Hepatocyte (in vitro differentiated cells): ENCODE measurements at places on chromosomes 1 and 21. TPM values are rescaled to one million over a fixed set of nuclear protein-coding genes. Genes with fewer than 3 reads are reported as not detected.

GRCh38 chr1:155892796-155893195, 18.4 kb downstream of the RIT1 start:
- H3K27me3 ChIP-seq: no peaks in the 10 kb centered on the region
- peak overlapping the region; percentile 87 for H3K27ac ChIP-seq
- H3K4me3 ChIP-seq: no peak overlapping the region
- H3K36me3 ChIP-seq: no peaks in the 10 kb centered on the region
- peak; percentile 23 for DNase-seq
- peaks cover 11% of the 10 kb centered on the region for H3K4me1 ChIP-seq

GRCh38 chr21:34845521-34846451, 177.0 kb downstream of the CLIC6 start:
- no peaks in the 10 kb centered on the region for H3K36me3 ChIP-seq
- H3K4me1 ChIP-seq: peaks cover 29% of the 10 kb centered on the region
- peak overlapping the region; percentile 94 for H3K27ac ChIP-seq
- H3K27me3 ChIP-seq: no peaks in the 10 kb centered on the region
- peak; percentile 61 for DNase-seq

DNA sequence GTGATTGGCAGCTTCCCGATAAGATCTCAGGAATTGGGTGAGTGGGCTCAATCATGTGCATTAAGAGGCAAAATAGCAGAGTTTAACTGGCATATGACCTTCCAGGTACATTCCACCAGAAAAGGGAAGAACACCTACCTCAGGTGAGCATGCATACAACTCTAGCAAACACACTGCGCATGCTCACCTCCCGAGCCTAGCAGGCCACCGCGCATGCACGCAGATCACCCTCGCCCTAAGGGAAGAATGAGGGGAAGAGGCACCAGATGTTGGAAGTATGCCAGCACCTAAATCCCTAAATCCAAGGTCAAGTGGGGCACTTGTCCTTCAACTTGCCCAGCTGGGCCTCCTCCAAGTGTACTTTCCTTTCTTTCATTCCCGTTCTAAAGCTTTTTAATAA, 23.6 kb upstream of the CBR3 start:
- no peak overlapping the region for H3K27ac ChIP-seq
- no peaks in the 10 kb centered on the region for H3K36me3 ChIP-seq

GRCh38 chr21:41102281-41102680, 65.7 kb upstream of the BACE2 start:
- no peak overlapping the region for H3K27ac ChIP-seq
- H3K36me3 ChIP-seq: no peaks in the 10 kb centered on the region
- no peak overlapping the region for H3K4me3 ChIP-seq
- no peak for DNase-seq
- no peaks in the 10 kb centered on the region for H3K4me1 ChIP-seq

DNA sequence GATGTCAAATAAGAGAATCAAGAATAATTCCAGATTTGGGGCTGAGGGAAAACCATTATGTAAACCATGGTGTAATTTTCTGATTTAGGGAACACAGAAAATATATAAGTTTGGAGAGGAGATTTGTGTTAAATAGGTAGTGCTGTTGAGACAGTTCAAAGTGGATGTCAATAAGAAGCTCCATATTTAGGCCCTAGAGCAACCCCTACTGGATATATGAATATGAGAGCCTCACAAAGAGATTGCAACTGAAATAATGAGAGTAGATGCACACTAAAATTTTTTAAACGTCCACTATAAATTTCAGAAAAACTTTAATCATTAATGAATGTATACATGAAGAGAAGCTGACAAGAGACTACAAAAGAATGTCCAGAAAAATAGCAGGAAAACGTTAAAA, 1447.8 kb upstream of the PRMT6 start:
- DNase-seq: peak; percentile 13
- H3K27me3 ChIP-seq: no peaks in the 10 kb centered on the region
- H3K27ac ChIP-seq: no peak overlapping the region
- H3K36me3 ChIP-seq: no peaks in the 10 kb centered on the region
- no peaks in the 10 kb centered on the region for H3K4me1 ChIP-seq
- H3K4me3 ChIP-seq: no peak overlapping the region

DNA sequence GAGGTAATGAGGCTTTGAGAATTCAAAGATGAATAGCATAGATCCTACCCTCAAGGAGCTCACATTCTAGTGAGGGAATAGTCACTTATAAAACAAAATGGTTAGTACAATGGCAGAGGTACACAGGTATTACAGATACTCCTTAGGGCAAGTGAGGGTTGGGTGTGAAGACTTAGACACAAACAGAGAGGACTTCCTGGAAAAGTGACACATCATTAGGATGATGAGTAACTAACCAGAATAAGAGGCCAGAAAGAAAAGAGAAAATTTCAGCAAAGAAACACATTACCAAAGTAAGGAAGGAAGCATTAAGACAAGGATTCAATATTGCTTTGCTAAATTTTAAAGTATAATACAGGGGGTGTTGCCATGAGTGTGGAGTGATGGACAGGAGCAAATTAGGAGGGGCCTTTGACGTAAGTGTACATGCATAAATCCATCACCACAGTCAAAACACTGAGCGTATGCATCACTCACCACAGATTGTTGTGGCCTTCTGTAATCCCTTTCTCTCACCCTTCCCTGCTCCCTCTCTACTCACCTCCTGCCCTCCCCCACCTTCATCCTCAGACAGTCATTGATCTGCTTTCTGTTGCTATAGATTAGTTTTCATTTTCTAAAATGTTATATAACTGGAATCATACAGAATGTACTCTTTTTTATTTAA, 7.9 kb downstream of the CD53 start:
- no peaks in the 10 kb centered on the region for H3K27me3 ChIP-seq
- no peaks in the 10 kb centered on the region for H3K36me3 ChIP-seq
- H3K4me1 ChIP-seq: no peaks in the 10 kb centered on the region

GRCh38 chr21:18349468-18349867, 54.1 kb downstream of the TMPRSS15 start:
- no peak overlapping the region for H3K27ac ChIP-seq
- H3K4me1 ChIP-seq: no peaks in the 10 kb centered on the region
- no peaks in the 10 kb centered on the region for H3K36me3 ChIP-seq
- DNase-seq: no peak

GRCh38 chr1:80171631-80172030, 1165.1 kb upstream of the ADGRL4 start:
- no peak overlapping the region for H3K4me3 ChIP-seq
- H3K36me3 ChIP-seq: no peaks in the 10 kb centered on the region
- no peaks in the 10 kb centered on the region for H3K4me1 ChIP-seq
- no peak overlapping the region for H3K27ac ChIP-seq
- no peaks in the 10 kb centered on the region for H3K27me3 ChIP-seq

GRCh38 chr1:61636376-61636775, 88.6 kb downstream of the TM2D1 start:
- H3K4me3 ChIP-seq: no peak overlapping the region
- DNase-seq: no peak

DNA sequence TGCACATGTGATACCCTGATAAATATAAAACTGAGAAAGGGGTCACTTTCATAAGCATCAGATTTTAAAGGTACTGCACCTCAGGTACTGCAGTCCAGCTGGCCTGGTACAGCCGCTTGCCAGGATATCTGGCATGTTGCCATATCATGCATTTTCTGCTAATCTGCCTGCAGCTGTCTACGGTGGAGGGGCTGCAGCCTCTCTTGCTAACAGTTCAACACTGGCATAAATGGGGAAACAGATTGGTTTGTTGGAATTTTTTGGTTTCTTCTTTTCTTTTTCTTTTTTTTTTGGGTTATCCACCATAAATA, 71.5 kb downstream of the MIS18A start:
- no peaks in the 10 kb centered on the region for H3K36me3 ChIP-seq
- H3K4me3 ChIP-seq: no peak overlapping the region
- no peak for DNase-seq
- no peak overlapping the region for H3K27ac ChIP-seq

- H3K36me3 ChIP-seq: no peaks in the 10 kb centered on the region
- H3K27ac ChIP-seq: peak overlapping the region; percentile 91
- peaks cover 47% of the 10 kb centered on the region for H3K4me1 ChIP-seq
- peak; percentile 71 for DNase-seq
- no peak overlapping the region for H3K4me3 ChIP-seq
These were observed 13.7 kb downstream of the KIAA1614 start for GRCh38 chr1:180926164-180926981.

DNA sequence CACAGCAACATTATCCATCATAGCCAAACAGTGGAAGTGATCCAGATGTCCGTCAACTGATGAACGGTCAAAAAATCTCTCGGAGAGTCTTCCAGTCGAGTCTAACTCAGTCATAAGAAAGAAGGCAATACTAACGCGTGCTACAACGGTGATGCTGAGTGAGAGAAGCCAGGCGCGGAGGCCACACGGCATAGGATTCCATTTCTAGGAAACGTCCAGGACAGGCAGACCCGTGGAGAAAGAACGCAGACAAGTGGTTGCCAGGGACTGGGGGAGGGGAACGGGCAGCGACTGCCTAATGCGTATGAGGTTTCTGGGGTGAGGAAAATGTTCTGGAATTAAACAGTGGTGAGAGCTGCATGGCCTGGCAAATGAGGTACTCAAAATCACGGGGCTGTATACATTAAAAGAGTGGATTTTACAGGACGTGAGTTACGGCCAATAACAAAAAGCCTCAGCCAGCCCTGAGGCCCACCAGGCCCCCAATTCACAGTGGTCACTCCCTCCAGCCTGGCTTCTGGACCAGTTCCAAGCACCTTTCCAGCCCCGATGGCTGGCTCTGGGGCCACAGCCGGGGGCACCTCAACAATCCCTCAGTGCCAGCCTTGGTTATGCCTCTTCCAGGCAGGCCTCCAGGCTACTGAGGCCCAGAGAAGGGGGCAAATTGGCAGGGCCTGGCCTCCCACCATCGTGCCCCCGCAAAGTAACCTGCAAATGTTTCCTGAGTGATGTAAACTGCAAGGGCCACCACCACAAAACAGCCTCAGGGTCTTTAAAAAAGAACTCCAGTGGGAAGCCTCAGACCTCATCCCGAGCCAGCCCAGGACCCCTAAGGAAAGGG, 3.4 kb downstream of the WNT9A start:
- H3K4me1 ChIP-seq: peaks cover 24% of the 10 kb centered on the region
- peaks cover 10% of the 10 kb centered on the region for H3K27me3 ChIP-seq
- peak; percentile 54 for DNase-seq
- H3K27ac ChIP-seq: peak overlapping the region; percentile 71

The IGSF9 gene
- 22.5 and 25.4 TPM in 2 replicates for polyA plus RNA-seq

The HES5 gene
- 1.0 TPM in 2 replicates for polyA plus RNA-seq

The KLHDC8A gene
- polyA plus RNA-seq: 1.6 and 1.7 TPM in 2 replicates
